ENCODE measurements at places on chromosomes 16 and 17.
A peak's percentile ranks its signal among the peaks of the same experiment; 100 is the strongest.

DNA sequence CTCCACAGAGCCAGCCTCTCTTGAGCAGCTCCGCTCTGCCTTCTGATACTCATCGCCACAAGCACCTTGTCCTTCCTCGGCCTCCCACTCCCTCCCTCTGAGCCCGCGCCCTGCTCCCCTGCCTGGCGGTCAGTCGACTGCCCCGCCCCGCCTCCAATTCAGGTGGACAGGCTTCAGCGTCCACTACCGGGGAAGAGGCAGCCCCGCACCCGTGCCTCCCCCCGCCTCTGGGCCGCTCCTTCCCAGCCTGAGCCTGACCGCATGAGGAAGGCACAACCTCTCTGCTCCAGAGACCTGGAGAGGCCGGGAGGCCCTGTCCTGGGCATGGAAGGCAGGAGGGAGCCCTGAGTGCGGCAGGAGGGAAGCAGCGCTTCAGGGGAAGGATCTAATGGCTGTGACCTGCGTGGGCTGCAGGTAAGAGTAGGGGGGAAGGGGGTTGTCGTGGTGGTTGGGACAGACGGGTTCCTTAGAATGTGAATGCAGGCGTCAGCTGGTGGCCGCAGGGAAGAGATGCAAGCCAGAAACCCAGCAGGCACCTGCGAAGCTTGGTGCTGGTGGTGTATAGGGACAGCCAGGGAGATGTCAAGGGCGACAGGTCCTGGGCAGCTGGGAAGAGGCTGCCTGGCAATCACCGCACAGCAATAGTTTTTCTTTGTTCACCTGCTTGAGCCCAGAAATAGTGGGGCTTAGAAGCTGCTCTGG lies 3.0 kb upstream of the SLC6A4 start:
- DNase-seq: no peak

- DNase-seq: no peak
Observed at GRCh38 chr17:49191409-49191916, 18.9 kb downstream of the GNGT2 start.

DNA sequence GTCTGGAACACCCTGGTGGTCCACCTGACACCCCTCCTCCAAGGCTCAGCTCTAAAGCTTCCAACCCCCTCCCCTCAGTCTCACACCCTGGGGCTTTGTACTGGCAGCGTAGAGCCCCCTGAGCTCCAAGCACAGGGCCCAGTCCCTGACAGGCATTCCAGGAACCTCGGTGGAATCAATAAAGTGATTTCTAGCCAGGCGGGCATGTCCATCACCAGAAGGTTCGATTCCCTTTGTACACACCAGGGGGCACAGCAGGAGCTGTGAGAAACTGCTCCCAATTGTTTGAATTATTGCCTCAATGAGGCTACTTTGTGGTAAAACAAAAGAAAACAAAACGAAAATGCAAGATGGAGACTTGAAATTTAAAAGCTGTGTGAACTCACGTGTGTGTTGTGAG lies 51.8 kb downstream of the SMPD3 start:
- DNase-seq: peak; percentile 47

DNA sequence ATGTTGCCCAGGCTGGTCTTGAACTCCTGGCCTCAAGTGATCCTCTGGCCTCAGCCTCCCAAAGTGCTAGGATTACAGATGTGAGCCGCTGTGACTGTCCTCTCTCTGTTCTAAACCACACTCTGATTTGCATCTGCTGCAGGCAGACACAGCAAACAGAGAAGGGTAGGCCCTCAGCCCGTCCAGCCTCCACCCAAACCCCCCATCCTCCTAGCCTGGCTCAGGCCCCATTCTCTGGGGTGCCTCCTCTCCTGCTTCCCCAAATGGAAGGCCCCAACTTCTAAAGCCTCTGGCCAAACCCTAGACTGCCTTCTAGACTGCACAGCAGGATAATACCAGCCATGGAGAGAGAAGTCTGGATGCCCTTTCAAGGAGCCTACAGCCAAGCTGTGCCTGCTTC lies 4.1 kb upstream of the GFAP start:
- no peak for DNase-seq

DNA sequence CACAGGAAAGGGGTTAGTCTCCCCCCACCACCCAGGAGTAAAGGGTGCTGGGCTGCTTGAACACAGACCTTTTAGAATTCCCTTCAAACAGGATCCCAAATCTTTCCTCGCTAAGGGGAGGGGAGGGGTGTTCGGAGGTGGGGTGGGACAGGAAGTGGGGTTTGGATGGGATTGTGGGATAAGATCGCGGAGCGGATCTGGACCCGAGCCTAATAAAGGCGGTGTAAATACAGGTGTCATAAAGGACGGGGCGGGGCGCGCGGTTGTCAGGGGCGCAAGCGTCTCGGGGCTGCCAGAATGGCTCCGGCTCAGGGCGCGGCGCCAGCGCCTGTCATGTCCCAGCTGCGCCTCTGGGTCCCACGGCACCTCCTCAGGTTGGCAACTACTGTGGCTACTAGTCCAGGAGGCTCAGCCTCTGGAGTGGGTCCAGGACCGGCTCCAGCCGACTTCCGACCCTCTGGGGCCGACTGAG lies 59.8 kb upstream of the FBXO47 start:
- no peak for DNase-seq

- no peak for DNase-seq
Observed at GRCh38 chr17:51430591-51430990, 170.2 kb downstream of the UTP18 start.

DNA sequence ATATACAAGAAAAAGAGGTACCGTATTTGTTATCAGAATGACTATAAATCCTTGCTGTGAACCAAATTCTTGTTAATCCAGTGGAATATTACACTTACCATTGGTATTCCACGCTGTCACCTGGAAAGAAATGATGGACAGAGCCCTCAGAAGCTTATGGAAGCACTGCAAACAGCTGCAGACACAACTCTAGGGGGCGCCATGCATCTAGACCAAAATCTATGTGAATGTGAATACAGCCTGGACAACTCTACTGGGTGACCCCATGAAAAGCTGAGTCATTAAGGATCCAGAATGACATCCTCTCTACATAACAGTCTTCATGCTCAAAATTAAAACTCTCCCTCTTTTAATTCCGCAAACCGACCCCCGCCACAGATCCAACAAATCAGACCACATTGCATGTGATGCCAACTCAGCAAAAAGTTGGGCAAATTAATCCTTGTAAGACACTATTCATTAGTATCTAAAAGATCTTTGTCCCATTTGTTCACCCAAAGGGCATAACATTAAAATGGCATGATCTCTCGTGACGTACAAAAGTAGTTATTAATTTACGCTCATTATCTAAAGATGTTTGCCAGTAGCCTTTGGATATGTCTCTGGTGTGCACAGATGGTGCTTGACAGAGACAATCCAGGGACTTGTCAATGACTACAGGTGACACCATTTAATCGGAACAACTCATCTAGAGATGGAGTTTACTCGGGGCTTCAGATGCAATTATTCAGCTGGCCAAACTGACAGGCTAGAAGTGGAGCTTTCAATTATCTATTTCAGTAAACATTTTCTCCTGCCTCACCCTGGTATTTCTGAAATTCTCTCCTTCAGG lies 552.7 kb upstream of the PSMD7 start:
- DNase-seq: no peak

GRCh38 chr17:78359321-78359996 lies 418 bp downstream of the SOCS3 start:
- no peak for DNase-seq

DNA sequence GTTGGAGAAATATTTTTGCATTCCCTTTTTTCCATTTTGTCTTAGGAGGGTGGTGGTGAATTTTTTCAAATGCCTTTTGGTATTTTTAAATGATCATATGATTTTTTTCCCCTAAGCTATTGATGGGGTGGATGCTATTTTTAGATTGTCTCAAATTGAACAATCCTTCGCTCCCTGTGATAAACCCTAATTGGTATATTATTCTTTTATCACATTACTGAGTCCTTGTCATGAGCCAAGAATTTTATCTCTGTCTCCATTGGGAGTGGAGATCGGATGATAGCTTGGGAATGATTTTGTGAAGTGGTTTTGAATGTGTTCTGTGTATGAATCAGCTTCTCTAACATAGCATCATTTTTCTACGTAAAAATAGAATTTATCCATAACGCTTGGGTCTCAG lies 15.4 kb downstream of the NECAB2 start:
- no peak for DNase-seq

- DNase-seq: no peak
Observed at GRCh38 chr16:2985893-2986355, 5.7 kb upstream of the PKMYT1 start.

DNA sequence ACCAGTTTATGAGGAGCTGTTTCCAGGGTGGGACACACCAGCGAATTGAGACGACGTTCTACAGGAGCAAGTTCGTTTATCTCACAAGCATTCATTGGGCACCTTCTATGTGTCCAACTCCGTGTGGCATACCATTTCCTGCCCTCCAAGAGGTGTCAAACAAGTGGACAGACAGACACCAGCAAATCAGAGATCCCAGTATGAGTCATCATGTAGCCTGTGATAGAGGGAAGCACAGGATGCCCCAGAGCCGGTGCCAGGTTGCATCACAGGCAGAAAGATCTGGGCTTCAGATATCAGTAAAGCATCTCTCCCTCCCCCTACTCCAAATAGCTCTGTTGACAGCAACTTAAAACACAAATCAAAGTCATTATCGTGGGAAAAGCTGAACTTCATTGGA lies 31.8 kb upstream of the MAF start:
- DNase-seq: no peak

Data from CD4-positive, alpha-beta T cell treated with Interleukin-15 for 1 hour (primary cell).